Activated CD4-positive, alpha-beta T cell treated with anti-CD3 and anti-CD28 coated beads, Interleukin-2, amount 10 ng/mL, durations not matched to agents 7 days and 5 days (primary cell): ENCODE measurements at places on chromosomes 7 and 10.

GRCh38 chr7:23981314-23981713 lies 271.3 kb downstream of the STK31 start:
- no peak for DNase-seq

DNA sequence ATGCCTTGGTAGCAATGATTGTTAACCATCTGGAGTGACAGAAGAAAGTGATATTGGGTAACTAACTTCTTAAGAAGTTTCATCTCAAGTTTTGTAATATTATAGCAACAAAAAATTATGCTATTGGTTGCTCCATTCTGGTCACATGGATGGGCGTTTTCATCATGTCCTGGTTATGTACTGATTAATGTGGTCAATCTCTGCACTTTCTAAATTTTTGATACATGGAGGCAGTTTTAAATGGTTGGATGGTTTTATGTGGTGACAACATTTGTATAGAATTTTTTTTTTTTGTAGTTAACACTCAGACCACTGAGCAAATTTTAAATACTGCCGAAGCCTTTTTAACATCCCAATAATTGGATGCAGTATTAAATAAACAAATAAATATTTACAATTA lies 55.2 kb upstream of the CCAR1 start:
- DNase-seq: no peak

GRCh38 chr7:47326220-47326619 lies 255.7 kb downstream of the TNS3 start:
- no peak for DNase-seq

GRCh38 chr7:29412912-29413311 lies 150.7 kb upstream of the PRR15 start:
- no peak for DNase-seq

GRCh38 chr7:123028339-123028738 lies 32.8 kb upstream of the TAS2R16 start:
- no peak for DNase-seq

GRCh38 chr7:55127622-55128081 lies 108.8 kb downstream of the EGFR start:
- DNase-seq: no peak

- DNase-seq: no peak
Measured at GRCh38 chr10:1163831-1164230, 107.6 kb downstream of the WDR37 start.

DNA sequence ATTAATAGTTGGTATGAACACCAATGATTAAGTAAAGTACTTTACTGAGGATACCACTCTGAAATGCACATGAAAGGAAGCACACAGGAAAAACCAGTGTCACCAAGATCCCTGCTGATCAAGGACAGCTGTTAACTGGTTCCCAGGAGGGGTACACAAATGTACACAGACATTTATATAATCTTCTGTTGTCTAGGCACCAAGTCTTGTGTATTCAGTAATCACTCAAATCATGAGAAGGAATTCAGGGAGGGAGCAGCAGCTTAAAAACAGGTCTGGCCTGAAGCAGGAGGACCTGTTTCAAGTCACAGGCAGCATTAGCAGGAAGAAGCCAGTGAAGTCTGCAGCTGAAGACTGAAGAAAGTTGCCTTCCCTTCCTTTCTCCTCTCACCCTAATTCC lies 18.7 kb downstream of the MPP7 start:
- DNase-seq: no peak

- DNase-seq: no peak
Measured at GRCh38 chr7:101545441-101546190, 83.5 kb downstream of the MYL10 start.

DNA sequence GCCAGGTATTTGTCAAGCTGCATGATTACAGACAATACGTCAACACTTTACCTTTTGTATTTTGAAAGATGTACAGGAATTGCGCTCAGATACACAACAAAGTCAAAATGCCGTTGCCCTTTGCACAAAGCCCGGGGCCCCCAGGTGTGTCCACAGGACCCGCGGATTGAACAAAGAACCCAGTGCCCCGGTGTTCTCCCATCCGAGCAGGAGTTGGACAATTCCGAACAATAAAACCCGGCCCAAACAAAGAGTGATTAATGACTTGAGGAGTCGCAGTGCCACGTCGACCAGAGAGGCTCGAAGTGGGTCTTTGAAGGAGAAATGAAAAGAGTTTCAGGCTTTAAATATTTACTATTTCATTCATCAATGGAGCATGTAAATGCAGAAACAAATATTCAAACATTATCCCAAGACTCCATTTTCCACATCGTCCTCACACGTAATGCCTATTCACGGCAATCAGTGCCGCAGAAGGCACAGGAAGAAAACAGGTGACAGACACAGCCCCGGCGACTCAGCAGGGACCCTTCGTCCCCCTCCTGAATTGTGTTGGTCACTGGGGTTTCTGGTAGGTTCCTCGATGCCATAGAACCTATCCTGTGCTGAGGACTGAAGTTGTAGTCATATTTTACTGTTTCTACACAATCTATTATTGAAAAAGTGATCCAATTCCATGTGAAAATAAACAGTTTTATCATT lies 70.9 kb upstream of the MGMT start:
- DNase-seq: no peak

GRCh38 chr7:138032186-138032585 lies 30.3 kb upstream of the CREB3L2 start:
- DNase-seq: no peak
